ENCODE measurements at places on chromosomes 16 and 17.

DNA sequence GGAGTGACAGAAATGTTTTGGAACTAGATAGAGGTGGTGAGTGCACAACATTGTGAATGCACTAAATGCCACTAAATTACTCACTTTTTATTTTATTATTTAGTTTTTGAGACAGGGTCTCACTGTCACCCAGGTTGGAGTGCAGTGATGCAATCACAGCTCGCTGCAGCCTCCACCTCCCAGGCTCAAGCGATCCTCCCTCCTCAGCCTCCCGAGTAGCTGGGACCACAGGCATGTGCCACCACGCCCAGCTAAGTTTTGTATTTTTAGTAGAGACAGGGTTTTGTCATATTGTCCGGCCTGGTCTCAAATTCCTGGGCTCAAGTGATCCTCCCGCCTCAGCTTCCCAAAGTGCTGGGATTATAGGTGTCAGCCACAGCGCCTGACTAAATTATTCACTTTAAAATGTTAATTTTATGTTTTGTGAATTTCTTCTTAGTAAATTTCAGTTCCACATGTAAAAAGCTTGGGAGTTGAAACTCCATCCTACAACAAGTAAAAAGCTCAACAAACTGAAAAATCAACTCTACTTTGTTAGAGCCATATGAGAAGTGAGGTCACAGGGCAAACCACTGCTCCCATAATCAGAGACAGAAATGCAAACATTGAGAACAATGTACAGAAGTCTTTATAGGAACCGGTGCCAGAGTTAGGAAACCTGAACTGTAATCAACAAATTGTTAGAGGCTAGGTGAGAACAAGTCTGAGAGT lies 13.8 kb upstream of the SLC5A10 start:
- DNase-seq, result no peak

- no peak for DNase-seq
Measured at GRCh38 chr17:35239823-35240222, 3.0 kb upstream of the SLFN5 start.

- DNase-seq, result no peak
Measured at GRCh38 chr16:17155485-17155884, 315.3 kb downstream of the XYLT1 start.

DNA sequence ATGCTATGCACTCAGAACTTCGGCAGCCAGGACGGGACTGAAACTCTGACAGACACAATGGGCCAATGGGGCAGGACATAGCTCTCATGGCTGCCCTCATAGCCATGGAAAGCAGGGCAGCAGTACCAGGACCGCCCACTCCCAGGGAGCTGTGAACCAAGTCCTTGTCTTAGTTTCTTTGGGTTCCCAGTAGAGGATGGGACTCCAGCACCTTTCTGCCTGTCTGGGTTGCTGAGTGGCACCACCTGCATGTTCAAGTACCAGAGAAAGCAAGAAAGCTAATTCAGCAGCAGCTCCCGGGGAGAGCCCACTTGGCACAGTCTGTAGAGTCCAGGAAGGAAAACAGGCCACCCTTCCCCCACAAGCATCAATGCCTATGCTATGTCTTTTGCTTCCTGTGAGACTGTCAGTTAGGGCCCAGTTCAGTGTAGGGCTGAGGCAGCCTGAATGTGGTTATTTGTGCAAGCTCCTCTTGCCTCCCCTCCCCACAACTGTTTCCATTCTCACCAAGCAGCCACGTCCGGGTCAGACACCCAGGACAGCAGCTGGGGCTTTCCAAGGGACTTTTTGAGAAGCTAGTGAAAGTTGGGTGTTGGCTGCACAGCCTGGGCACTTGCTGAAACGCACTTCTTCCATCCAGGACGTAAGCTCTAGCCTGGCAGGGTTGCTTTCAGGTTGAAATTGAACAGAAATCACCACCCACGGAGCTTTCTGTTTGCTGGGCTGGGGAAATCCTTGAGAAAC lies 7.8 kb downstream of the SUPT4H1 start:
- peak; percentile 93 for DNase-seq

DNA sequence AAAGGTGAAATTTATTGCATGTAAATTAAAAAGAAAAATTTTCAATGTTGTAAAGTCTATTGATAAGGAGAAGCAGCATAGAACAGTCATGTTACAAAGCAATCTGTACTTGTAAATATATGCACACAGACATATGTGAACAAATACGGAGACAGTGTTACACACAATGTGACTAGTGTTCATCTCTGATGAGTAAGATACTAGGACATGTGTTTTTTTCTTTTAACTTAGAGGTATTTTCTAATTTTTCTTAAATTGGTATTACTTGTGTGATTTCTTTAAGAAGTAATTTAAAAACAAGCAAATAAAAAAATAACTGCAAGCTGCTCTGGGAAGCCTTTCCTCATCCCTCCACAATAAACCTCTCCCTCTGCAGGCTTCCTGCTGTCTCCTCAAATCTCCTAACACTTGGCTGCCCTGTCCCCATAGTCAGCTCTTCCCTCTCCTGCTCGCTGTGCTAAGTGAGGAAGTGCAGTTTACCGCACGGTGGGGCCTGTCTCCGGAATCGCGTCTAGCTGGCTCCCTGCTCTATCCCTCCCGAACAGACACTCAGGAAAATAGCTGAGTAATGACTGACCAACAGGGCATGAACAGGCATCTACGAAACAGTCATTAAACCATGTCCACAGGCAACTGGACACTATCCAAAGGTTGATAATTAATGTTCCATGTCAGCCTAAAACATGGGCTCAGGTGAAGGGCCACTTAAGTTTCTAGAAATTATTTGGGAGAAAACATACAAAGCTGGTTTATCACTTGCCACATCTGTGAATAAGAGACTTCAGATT lies 35.9 kb downstream of the CMTM4 start:
- DNase-seq, result no peak

DNA sequence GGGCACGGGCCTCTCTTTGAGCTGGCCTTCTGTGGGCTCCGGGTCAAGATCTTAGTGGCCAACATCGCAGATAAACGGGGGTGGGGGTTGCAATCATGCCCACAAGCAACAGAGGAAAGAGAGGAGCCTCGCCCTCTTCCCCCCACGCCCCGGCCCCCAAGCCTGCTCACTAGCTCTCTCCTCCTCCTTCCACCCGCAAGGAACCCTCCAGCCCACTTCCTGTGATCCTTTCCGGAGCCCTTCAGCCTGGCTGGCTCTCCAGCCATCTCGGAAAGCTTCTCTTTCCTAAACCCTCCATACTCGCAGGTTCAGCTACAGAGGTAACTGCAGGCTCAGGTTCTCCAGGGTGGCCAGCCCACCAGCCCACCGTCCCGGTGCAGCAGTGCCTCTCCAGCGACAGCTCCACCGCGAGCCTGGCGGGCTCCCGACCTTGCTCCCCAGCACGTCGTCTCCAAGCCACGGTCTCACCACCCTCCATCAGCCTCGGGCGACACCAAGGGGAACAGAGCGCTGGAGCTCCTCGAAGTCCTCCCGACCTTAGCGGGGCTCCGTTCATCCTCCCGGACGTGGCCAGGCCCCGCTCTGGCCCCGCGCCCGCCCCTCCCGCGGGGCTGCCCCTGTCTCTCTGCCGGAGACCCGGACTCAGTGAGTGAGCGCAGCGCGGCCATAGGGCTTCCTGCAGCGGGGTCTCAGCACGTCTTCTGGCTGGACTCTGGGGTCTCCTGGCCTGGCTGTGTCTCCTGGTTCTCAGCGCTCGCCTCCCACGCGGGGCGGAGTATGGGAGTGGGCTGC lies 12.9 kb upstream of the ODF4 start:
- peak; percentile 54 for DNase-seq

DNA sequence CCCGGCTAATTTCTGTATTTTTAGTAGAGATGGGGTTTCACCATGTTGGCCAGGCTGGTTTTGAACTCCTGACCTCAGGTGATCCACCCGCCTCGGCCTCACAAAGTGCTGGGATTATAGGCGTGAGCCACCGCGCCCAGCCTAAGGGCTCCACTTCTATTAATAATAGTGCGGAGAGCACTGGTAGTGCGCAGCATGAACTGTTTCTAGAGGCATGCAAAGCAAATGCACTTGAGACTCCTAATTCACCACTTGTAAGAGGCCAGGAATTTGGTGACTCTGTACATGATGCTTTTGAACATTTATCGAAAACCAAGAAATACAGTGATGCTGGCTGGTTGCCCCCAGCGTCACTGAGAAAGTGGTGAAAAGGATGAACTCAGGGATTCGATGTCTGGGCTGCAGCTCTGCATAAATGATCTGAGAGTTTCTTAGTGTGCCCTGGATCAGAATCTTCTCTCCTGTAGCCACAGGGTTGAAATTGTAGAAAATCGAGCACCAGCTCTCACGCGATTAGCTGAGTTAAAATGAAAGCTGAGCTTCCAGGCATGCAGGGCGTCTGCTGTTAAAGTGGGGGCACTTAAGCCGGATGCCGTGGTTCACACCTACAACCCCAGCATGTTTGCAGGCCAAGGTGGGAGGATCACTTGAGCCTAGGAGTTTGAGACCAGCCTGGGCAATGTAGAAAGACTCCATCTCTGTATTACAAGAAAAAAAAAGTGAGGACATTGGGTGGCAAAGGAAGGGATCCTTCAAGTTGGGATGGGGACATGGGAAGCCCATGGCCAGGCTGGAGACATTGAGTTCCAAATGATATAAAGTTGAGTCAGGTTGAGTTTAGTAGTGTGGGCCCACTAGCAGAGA lies 4.8 kb downstream of the RNF213 start:
- DNase-seq, result no peak

- DNase-seq, result no peak
Measured at GRCh38 chr17:1480747-1481465, 11.6 kb downstream of the MYO1C start.

- no peak for DNase-seq
Measured at GRCh38 chr16:86848821-86849220, 270.5 kb downstream of the FOXL1 start.

DNA sequence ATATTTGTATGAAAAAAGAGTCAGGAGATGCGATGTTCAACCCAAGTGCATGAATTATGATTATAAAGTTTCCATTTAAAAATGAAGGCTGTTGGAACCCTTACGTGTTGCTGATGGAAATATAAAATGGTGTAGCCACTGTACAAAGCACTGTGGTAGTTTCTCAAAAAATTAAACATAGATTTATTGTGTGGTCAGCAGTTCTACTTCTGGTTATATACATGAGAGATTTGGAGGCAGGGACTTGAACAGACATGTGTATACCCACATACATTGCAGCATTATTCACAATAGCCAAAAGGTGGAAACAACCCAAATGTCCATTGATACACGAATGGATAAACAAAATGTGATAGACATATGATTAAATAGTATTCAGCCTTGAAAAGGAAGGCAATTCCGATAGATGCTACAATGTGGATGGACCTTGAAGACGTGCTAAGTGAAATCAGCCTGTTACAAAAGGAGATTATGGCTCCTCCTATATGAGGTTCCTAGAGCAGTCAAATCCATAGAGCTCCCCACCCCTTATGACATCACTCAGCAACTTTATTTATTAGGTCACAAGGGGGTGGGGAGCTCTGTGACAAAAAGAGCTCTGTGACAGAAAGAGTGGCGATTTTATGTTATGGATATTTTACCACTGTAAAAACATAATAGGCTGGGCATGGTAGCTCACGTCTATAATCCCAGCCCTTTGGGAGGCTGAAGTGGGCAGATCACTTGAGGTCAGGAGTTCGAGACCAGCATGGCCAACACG lies 106.7 kb downstream of the MSI2 start:
- DNase-seq, result no peak

- peak; percentile 74 for DNase-seq
Measured at GRCh38 chr17:7552621-7553051, 3.8 kb downstream of the TNFSF12 start.

DNA sequence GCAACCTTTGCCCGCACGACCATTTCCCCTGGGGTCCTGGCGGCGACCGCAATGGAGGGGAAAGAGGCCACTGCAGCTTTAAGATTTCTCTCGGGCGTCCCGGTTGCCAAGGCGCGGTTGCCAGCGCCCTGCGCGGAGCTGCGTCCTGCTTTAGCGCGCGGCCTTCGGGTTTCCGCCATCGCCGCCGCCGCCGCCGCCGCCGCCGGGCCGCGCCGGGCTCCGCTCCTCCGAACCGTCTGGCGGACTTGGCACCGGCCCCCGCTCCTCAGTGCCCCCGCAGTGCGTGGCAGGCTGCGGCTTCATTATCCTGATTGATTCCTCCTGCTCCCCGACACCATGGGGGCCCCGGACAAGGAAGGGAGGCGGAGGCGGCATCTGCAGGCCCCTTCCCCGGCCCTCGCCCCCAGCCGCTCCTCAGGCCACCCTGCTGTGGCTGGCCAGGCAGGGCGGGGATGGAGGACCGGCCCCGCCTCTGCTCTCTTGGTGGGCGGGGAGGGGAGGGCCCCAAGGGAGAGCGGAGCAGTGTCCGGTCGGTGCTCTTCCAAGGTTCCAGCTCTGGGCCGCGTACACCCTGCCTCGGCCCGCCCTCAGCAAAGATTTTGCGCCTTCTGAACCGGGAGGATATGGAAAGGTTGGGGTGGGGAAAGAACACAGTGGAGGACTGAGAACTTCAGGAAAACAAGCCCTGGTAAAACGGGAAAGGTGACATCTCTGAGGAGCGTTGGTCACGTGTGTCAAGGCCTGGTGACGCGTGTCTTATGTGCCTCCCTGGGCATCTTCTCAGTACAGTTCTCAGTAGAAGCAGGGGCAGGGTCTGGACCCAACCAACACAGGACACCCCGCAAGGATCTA lies 34.0 kb downstream of the NEUROD2 start:
- DNase-seq, result peak; percentile 32

- DNase-seq, result peak; percentile 52
Measured at GRCh38 chr16:84115919-84116719, 623 bp downstream of the MBTPS1 start.

DNA sequence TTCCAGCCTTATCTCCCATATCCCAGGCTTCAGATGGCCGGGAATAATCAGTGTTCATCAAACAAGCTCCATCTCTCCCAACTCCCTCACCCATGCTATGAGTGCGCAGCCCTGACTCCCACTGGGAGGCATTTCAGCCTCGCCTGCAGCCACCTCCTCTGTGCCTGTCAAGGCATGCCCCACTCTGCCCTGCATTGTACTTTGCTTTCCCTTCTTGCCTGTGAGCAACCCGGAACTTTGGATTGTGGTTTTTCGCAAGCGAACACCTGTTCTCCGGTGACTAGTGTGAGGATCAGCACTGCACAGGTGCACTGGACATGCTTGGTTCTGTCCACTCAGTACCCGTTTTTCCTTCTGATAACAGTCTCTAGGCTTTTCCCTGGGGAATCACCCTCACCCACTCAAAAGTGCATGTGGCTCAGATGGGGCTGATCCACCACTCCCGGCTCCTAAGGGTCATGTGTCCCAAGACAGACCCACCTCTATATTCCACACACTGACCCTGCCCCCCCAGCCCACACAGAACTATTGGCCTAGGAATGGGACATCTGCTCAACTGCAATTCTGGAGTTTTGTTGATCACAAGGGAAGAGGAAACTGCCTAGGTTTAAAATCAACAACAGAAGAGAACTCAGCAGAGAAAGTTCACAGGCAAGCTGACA lies 9.1 kb downstream of the CHST6 start:
- no peak for DNase-seq

DNA sequence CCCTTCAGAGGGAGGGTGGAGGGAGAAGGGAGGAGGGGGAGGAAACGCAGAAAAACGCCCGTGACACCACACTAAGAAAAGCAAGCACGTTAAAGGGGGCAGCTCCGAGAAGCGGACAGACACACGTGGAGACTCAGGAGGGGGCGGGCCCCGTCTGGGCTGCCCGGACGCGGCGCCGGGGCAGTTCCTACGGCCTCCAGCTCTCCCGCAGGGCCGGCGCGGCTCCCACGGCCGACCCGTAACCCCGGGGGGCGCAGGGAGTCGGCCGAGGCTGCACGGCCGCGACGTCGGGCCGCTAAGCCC lies 362 bp downstream of the KLHDC4 start:
- no peak for DNase-seq

Data from hematopoietic multipotent progenitor cell (in vitro differentiated cells).